Mammary epithelial cell (primary cell): ENCODE measurements at places on chromosomes 16 and 17. TPM values are rescaled to one million over a fixed set of nuclear protein-coding genes. Genes with fewer than 3 reads are reported as not detected.

The DNAAF1 gene
- not detected for polyA plus RNA-seq

The TNFRSF13B gene
- not detected for polyA plus RNA-seq

The SLC9A5 gene
- polyA plus RNA-seq, result 0.37 TPM

The GSE1 gene
- polyA plus RNA-seq, result 5.2 TPM

The CDR2L gene
- 25.8 TPM for polyA plus RNA-seq
